ENCODE measurements at places on chromosomes 7 and 10.

GRCh38 chr10:109765838-109766237 lies 157.5 kb downstream of the XPNPEP1 start:
- no peak for DNase-seq

DNA sequence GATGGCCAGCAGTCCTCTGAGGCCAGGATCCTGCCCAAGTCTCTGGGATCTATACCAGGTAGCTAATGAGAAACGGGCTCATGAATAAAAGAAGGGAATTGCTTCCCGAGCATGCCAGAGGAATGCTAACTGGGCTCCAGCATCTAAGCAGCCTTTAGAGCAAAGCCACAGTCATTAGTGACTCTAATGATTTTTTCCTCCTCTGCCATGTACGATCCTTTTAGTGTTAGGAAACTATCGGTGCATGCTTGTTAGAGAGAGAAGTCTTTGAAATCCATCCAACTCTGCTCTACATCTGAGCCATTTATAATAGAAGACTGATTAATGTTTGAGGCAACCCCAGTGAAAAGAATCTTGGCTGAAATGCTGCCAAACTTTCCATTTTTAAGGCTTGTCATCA lies 124.9 kb upstream of the TCERG1L start:
- DNase-seq = no peak

GRCh38 chr7:16528520-16528919 lies 1.9 kb downstream of the LRRC72 start:
- DNase-seq = no peak

DNA sequence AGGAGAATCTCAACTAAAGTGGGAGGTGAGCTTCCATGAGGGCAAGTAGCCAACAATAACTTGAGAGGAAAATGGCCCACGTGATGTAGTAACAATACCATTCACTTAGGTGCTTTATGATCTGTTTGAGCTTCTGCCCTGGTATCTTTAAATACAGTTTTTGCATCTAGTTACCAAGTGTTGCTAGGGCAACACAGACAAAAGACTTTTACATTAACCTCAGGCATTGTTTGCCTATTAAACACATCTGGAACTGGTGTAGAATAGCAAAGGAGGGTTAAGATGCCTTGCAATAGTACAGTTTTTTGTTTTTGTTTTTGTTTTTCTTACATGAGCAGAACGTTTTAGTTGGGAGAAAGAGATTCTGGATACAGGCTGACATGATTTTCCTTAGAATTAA lies 97.7 kb upstream of the MTPN start:
- no peak for DNase-seq

DNA sequence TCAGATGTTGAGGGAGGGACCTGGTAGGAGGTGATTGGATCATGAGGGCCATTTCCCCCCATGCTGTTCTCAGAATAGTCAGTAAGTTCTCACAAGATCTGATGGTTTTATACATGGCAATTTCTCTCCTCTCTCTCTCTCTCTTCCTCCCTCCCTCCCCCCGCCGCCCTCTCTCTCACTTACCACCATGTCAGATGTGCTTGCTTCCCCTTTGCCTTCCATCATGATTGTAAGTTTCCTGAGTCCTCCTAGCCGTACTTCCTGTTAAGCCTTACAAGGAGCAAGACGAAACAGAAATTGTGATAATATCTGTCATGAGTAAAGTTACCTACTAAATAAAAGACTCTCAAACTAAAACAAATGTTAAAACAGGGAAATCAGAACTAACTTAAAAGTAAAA lies 19.9 kb upstream of the GPR141 start:
- no peak for DNase-seq
